ENCODE measurements at places on chromosomes 3 and 15.

DNA sequence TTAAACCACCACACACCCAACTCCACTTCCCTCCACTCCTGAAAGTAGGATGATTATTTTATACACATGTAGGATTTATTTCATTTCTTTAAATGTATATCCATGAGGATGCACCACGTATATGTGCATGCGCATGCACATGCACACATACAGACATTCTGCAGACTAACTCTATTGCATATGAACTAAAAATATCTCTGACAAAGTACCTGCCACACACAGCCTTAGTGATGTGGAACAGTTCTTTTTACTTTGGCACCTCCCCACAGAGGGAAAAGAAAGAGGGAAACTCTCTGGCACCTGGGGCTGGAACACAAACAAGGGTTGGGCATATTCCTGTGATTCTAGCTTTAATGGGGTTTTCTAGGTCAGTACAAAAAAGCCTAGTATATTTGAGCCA is 138.2 kb downstream of the CLASP2 start:
- no peak for DNase-seq

DNA sequence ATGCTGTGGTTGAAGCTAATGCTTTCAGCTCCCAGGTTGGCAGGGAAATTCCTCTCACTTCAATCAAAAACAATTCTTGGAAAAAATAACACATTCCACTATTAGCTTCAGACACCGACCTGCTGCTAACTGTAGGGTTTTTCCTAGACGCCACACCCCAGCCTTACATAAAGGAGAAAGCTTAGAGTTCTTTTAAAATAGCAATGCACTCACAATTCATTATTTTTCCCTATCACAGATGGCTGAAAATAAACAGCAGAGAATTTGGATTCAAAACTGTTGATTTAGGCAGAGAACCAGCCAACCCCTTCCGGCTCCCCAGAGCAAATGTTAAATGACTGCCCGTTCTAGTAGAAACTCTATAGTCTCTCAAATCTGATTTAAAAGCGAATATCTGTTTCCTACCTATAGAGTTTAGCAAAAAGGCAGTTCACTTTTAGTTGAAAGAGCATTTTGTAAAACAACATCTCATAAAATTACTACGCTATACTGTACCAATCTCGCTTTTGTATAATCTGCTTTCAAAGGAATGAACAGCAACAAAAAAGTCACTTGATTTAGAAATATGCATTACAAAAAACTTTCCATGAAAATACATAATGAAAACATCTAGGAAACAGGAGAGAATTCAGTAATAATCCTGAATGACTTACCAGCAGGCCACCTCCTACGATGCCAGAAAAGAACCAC is 586 bp downstream of the TM4SF1 start:
- no peak for DNase-seq

DNA sequence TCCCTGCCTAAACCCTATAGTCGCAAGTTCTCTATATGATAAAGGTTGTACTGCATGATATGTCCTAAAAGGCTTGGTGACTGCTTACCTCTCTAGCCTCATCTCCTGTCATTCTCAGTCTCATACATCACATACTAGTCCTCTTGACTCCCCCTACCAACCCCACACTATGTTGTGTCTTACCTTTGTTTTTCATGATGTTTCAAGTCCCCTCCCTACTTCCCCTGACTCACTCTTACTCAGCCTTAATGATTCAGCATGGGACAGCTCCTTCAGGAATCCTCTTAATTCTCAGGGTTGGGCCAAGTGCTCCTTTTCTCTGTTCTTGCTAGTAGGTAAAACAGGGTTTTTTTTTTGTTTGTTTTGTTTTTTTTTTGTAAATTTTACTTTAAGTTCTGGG is 49.6 kb downstream of the SLMAP start:
- no peak for DNase-seq

DNA sequence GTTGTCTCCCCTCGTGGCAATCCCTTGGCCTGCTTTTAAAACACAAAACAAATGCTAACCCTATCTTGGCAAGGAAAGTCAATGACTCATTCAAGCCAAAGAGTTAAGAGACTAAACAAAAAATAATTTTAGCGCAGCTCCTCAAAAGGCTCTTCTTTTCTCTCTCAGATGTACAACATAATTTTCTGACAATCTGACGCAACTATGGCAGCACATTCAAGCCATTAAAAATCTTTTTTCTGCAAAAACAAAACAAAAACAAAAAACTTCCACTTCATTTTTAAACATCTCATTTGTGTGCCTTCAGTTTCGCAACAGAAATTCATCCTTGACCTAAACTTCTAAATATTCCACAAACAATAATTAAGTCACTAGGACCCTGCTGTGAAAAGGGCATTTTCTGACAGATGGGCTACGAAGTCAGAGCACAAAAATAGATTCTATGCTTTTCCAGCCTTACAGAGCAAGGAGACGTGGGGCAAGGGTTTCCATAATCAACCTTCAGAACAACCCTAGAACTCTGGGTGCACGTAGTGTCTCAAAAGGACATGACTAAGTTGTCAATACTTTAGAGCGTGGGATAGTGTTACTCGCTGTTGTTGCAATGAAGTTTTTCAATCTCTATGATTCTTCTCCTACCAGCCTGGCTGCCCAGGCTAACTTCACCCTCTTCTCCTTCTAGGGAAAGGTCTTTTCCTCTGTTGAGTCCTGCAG is 84.3 kb downstream of the MB21D2 start:
- no peak for DNase-seq

DNA sequence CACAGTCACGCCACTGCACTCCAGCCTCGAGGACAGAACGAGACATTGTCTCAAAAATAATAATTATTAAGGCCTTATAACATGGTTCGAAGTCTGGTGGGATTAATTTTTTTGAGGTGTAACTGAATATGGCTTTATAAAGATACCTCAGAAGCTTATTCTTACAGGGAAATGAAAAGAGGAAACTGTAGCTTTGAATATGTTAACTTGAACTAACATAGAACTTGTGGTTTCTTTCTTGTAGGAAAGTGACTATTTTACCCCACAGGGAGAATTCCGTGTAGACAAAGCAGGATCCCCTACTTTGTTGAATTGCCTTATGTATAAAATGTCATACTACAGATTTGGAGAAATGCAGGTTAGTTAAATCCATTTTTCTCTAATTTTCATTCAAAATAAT is 96.3 kb downstream of the STT3B start:
- DNase-seq = no peak

DNA sequence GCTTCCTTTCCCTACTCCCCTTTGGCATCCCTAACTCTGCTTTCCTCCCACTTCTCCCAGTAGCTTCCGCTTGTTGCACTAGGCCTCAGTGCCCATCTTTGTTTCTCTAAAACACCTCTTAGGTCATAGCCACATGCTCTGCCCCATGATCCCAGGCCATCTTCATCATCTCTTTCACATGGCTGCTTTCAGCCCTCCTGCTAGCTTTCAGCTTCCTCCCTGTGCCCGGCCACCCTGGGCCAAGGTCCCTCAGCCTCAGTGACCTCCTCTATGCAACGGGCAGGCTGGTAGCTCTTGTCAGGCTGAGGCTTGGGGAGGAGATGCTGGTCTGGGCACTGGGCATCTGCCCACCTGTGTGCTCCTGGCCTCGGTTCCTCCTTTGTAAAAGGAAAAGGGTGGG is 2.3 kb downstream of the PLEKHO2 start:
- DNase-seq = no peak

- DNase-seq = no peak
Measured at GRCh38 chr3:36832406-36832805, 68.1 kb upstream of the DCLK3 start.

GRCh38 chr15:64740311-64741170 is 34.8 kb downstream of the RBPMS2 start:
- DNase-seq = no peak

DNA sequence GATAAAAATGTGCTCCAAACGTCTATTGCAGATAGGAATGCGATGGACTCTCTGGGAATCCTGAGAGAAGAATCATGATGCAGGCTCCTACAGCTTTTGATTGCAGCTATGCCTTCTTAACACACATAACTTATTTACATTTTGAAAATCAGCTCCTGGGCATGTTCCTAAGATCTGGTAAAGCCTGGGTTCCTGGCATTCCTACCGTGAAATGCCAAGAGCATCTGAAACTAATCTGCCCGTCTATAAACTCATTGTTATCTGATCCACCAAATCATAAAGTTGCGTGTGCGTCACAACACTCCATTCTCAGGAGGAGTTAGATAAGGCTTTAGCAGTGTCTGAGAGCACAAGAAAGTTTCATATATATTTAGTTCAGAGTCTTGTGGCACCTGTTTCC is 79.0 kb upstream of the VGLL3 start:
- DNase-seq = no peak

DNA sequence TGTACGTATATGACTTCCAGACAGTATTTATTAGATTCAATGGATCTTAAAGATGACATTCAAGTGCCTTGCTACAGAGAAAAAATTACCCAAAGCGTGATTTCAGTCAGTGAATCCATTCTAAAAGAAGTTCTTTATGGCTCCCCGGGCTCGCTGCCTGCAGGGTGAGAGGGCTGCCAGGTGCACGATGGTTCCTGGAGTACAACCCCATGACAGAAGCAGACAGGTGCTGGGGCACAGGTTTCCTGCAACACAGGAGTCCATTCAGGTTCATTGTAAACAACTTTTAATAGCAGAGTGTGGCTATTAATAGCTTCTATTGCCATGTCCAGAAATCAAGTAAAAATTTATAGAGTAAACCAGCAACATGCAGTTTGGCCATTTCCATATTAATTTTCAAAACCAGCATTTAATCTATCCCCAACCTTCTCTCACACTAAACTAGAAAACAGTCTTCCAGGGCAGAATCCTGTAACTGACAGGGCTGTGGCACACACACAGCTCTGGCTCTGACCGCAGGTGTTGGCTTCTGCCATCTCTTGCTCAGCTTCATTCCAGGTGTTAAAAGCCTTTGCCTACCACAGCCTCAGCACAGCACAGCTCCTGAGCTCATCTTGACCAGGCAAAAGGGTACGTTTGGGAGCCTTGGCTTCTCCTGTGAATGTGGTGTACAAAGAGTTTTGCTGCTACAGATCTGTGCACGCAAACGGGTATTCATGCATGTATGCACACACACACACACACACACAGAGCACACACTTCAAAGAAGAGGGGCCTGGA is 185.9 kb downstream of the MEX3B start:
- no peak for DNase-seq

DNA sequence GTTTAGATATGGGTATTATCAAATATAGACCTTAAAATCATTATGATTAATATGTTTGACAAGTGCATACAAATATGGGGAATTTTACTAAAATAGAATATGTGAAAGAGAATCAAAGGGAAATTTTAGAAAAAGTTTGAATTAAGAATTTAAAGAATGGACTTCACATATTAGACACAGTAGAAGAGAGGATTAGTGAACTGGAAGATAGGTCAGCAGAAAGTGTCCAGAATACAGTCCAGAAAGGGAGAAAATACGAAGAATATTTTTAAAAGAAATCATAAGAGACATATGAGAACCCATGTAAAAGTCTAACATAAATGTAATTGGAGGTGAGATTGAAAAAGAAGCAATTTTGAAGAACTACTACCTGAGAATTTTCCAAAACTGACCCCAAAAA is 139.9 kb downstream of the DTWD1 start:
- DNase-seq = no peak

DNA sequence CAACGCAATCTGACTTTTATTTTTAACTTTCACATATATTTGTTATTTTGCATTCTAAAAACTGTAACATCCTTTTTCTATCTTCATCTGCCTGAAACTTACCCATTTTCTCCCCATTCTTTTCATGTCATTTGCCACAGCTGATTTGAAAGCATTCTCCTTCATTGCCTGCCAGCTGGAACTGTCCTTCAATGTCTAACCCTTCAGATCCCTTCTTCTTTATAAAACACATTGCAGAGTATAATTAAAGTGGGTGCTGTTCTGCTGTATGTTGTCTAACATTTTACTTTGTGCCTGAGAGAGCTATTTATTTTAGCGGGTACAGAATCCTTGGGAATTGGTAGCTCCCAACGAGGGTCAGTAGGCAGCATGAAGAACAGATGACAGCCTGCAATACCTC is 827.4 kb downstream of the IGSF11 start:
- DNase-seq = no peak

DNA sequence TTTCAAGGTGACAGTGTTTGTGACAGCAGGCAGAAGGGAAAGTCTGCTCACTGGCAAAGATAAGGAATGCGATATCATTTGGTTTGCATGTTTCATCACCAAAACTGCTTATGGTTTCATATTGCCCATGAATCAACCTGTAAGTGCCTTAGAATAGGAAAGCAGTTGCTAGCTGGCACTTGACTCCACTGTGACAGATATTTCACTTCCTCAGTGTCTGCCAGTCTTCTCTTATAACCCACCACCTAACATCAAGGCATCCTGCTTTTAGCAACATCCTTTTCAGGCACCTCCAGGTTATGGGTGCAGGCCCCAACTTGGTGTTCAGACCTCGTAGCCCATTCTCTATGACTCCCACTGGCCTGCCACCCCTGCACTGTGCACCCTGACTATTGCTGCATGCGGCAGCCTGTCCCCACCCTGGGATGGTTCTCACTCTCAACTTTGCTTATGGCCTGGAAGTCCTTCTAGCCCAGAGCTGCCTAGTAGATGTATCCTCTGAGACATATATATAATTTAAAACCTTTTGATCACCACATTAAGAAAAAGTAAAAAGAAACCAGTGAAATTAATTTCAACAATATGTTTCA is 154.4 kb upstream of the RARB start:
- no peak for DNase-seq

DNA sequence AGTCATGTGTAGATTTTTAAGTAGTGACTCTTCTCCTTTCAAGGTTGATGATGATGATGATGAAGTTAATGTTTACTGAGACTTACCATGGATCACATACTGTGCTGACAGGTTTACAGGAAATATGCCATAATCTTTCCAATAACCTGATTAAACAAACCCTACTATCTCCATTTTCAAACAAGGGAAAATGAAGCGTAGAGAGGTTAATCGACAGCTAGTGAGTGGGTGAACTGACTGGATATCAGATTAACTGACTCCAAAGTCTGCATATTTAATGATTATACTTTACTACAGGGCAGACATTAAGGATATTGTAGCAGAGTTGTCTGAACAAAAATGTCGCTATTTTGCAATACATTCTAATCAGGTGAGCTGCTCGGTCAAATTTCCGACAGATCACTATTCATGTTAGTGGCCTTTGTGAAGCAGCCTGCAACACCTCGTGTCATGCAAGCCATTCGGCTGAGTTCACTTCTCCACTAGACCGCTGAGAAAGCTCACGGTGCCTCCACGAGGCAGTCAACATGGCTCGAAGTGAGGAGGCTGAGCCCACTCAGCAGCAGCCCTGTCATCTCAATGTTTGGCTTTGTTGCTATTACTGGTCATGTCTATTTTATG is 264.2 kb downstream of the NFKBIZ start:
- no peak for DNase-seq

- DNase-seq = no peak
Measured at GRCh38 chr3:143239031-143239430, 119.5 kb downstream of the CHST2 start.

- no peak for DNase-seq
Measured at GRCh38 chr3:39177708-39178332, 14.6 kb downstream of the XIRP1 start.

GRCh38 chr3:34198309-34198708 is 399.9 kb downstream of the PDCD6IP start:
- no peak for DNase-seq

DNA sequence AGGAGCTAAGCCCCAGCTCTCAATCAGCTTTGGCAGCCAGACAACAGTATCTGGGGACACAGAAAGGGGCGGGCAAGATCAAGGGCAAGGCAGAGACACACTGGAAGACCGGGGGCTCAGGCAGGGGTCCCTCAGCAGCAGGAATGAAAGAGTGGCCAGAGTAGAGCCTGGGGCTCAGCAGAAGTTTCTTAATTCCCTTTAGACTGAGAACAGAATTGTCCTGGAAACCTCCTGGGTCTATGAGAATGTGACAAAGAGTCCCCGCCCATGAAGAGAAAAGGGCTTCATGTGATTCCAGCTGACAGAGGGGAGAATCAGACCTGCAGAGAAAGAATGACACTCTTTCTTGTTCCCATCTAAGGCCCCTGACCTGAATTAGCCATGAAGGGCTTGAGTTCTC is 95.2 kb upstream of the CTNNB1 start:
- no peak for DNase-seq

Measured in NK-92 treated with Interleukin-12 subunit alpha and Interleukin-12 subunit beta, amount 100 ng/mL, for 24 hours (cell line).